Mesangial cell (primary cell): ENCODE measurements at places on chromosomes 11 and 22. TPM values are rescaled to one million over a fixed set of nuclear protein-coding genes. Genes with fewer than 3 reads are reported as not detected.

Gene TRIM51
- not detected in 2 replicates for total RNA-seq

Gene CPT1B
- total RNA-seq = 1.9 TPM in 1 of 2 replicates, not detected in the other

Gene RABL2B
- 16.5 and 18.1 TPM in 2 replicates for total RNA-seq

Gene ELP4
- 17.1 and 19.6 TPM in 2 replicates for total RNA-seq

Gene ASPHD2
- 4.3 and 6.5 TPM in 2 replicates for total RNA-seq

Gene C11orf42
- total RNA-seq = not detected in 2 replicates
